ENCODE measurements at places on chromosomes 1 and 21.

DNA sequence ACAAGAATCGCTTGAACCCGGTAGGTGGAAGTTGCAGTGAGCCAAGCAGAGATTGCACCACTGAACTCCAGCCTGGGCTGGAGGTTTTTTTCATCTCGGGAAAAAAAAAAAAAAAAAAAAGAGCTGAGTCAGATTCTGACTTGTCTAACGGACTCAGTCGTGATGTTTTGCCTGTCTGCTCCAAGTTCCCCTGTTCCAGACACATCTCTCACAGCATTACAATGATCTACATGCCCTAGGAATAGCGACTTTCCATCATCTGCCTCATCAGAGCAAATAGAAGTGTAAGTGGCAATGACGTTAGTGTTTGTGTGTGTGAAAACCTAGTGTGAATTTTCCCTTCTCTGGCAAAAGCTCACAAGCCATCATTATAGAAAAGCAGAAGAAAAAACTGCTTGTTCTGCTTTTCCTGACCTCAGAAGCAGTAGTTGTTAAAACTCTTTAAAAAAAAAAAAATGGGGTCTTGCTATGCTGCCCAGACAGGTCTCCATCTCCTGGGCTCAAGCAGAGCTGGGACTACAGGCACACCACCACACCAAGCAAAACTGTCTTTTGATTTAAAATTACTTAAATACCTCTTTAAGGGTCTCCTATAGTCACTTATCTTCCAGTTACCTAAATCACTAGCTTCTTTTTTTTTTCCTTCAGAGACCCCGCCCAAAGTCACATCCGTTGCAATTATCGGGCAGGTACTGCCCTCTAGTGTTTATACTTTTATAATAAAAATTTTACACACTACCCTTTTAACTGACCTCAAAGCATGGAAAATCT is 37.3 kb downstream of the PLEKHO1 start:
- peak; percentile 48 for DNase-seq

DNA sequence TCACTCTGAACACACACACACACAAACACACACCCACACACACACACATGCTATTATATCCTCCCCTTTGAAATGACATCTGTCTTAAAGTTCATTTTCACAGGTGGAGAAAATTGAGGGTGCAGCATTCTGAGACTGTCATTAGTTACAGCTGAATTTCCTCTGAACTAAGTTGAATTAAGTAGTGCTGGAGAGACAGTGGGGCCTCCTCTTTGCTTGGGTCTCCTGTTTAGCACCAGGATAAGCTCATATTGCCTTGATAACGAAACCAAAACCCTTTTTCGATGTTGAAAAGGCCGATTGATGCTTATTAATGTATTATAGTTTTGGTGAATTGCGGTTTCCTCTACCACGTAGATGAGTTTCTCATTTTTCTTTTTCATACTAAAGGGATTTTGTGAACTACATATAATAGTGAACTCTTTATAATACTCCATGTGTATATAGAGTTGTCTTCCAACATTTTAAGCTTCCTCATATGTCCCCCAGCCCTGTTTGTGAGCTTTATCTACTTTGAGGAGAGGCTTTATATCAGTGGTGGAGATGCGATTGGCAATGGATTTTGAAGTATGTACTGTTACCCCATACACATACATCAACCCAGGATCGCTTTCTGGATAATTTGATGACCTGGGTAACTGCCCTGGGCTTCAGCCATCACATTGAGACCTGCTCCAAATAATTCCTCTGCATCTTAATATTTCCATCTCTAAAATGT is 17.4 kb downstream of the DYNLT5 start:
- peak; percentile 32 for DNase-seq

DNA sequence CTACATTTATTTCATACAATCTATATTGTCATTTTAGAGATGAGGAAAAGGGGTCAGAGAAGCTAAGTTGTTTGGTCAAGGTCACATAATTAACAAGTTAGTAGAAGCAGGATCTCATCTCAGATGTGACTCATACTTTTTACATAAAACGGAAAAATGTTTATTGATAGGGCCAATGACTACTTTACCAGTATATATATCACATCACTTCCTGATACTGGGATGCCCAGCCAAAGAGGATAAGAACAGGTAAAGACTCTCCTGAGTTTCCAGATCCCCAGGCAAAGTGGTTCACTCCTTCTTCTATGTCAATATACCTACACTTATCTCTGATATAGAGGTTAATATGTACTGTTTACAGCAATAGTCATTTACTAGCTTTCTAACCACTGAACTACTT is 21.0 kb downstream of the YIPF1 start:
- DNase-seq: no peak

DNA sequence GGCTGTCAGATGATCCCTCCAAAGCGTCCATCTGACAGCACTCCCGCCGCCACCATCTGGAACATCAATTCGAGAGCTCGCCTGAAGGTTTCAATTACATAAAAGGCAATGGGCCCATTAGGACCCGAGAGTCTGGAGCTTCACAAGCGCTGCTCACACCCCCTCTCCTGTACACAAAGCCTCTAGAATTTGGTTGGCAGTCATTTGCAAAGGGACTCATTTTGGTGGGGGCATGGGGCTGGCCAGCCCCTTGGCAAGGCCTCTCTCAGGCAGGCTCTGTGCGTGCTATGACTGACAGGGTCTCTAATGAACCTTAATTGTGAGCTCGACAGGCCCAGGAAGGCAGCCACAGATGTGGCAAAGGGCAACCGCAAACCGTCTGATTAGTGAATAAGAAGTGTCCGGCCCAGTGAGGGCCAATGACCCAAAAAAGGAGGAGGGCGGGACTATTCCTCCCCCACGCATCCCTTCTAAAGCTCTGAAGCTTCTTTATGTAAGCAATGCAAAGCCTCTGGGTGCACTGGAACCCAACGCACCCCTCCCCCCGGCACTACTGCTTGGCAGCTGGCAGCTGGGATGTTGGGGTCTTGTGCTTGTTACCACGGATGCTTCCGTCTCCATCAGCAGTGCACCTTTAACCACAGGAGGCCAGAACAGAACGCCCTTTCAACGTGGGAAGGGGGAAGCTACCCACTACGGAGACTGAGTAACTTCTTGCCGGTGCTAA is 79.4 kb downstream of the CAPZB start:
- DNase-seq: no peak

- DNase-seq: no peak
Observed at GRCh38 chr1:76547916-76548315, 319.4 kb upstream of the ST6GALNAC5 start.

DNA sequence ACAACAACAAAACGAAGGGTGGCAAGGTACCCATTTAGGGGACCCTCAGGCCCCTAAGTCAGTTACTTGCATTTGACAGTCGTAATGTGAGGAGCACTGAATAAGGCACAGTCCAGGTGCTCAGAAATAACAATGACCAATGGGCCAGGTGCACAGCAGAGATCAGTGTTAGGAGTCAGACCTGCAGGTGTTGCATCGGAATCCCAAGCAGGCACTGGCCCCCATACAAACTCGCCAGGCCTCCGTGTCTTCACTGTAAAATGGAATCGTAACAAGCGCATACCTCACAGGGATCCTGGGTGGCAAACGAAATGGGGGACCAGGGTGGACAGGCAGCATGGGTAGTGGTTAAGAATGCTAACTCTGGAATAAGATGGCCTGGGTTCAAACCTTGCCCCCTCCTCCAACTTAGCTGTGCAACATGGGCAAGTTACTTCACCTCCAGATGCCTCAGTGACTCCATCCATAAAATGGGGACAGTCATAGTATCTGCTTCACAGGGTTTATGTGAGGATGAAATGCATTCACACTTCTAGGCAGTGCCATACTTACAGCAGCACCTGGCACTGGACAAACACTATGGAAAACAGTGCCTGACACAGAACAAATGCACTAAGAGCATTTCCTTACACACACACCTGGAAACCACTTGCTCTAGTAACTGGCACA is 20.2 kb downstream of the RCAN1 start:
- DNase-seq: no peak

DNA sequence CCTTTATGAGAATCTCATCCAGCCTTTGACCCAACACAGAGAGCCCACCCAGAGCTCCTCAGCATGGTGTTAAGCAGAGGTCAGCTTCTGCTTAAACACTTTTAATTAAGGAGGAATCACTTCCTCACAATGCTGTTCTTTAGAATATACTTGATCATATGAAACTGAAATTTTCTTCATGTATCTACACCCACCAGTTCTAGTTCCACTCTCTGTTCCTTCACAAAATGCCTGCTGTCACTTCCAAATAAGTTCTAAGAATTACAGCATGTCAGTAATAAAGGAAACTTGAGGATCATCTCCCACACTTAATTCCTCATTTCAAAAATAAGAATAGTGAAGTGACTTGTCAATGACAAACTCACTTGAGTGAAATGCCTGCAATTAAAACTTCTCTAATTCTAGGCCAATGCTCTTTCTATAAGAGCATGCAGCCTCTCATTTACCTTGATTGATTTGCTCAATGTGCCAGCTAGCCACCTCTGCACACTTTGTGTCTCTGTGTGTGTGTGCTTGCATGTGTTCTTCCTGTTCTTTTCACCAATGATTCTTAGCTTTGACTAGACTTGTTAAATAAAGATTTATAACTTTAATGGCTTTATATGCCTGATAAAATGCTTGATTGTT is 356.3 kb downstream of the PLPP3 start:
- no peak for DNase-seq

DNA sequence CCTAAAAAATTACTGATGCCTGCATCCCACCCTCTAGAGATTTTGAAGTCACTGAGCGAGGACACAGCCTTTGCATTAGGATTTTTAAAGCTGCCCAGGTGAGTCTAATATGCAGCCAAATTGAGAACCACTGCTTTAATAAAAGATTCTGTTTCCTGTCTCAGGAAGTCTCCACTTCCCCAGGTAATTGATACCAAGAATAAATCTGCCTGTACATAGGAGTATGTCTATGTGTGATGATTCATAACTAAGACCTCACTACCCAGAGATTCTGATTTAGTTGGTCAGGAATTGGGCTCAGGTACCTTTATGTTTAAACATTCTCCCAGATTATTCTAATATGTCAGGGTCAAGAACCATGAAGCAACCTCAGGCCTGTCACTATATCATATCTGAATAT is 108.8 kb upstream of the ARTN start:
- DNase-seq: no peak

- DNase-seq: no peak
Observed at GRCh38 chr1:76891931-76892622, 24.8 kb downstream of the ST6GALNAC5 start.

Data from CD4-positive, alpha-beta T cell treated with Interleukin-15 for 4 hours (primary cell).